ENCODE measurements at places on chromosomes 4 and X. TPM values are rescaled to one million over a fixed set of nuclear protein-coding genes. Genes with fewer than 3 reads are reported as not detected.

- no peak for DNase-seq
- H3K4me1 ChIP-seq = no peaks in the 10 kb centered on the region
- no peaks in the 10 kb centered on the region for H3K27me3 ChIP-seq
These were observed 8.4 kb upstream of the NWD2 start for GRCh38 chr4:37236165-37236564.

GRCh38 chr4:122003335-122003734 lies 51.5 kb upstream of the TRPC3 start:
- no peaks in the 10 kb centered on the region for H3K4me1 ChIP-seq
- no peaks in the 10 kb centered on the region for H3K27me3 ChIP-seq
- DNase-seq = no peak
- no peak overlapping the region for H3K27ac ChIP-seq
- H3K4me3 ChIP-seq = no peak overlapping the region

DNA sequence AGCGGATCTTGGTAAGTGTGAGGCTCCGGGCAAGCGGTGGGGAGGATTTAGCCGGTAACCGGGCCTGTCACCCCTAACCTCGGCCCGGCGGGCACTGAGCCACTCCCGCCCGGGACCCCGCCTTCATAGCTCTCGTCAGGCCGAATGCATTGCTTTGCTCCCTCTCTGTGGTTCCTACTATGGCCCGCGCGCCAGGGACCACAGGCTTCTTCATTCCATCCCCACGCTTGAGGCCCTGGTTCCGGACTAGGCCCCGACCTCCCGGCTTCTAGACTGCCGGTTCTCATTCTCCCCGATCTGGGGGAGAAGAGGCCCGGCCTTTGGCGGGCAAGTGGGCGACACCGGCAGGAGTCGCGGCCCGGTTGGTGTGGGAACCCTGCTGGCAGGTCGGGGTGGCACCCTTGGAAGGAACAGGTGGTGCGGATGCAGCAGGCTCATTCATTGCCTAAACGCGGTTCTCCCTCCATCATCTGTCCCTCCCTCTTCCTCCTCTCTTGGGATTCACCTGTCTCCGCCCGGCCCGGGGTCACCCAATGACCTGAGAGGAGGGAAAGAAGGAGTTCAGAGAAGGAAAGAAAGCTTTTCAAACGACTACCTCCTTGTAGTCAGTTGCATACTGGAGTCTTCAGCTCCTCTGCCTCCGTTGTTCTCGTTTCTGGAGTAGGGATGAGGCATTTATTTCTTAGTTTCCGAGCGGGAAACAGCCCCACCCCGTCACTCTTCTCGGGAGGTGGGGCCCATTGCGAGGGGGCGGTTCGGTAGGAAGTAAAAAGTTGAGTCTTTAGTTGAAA lies at the start of gene NDUFC1:
NDUFC1 (minus strand) TSS at position 657 of the 791 bp plus-strand sequence. CDS start 6,679 bp downstream, outside the sequence.
- H3K27me3 ChIP-seq = no peaks in the 10 kb centered on the region
- H3K27ac ChIP-seq = peak within 1 kb of the TSS; percentile 96
- no peaks in the 10 kb centered on the region for H3K4me1 ChIP-seq
- DNase-seq = peak; percentile 26
- no peaks in the 10 kb centered on the region for H3K36me3 ChIP-seq
- peak within 1 kb of the TSS; percentile 87 for H3K4me3 ChIP-seq

- H3K36me3 ChIP-seq = no peaks in the 10 kb centered on the region
- no peak overlapping the region for H3K4me3 ChIP-seq
- H3K27me3 ChIP-seq = no peaks in the 10 kb centered on the region
- DNase-seq = no peak
These were observed 45.8 kb downstream of the ANXA10 start for GRCh38 chr4:168138143-168138542.

- no peak for DNase-seq
- H3K4me1 ChIP-seq = no peaks in the 10 kb centered on the region
- H3K27me3 ChIP-seq = no peaks in the 10 kb centered on the region
- H3K36me3 ChIP-seq = no peaks in the 10 kb centered on the region
- H3K27ac ChIP-seq = no peak overlapping the region
- no peak overlapping the region for H3K4me3 ChIP-seq
These were observed 29.8 kb upstream of the EMCN start for GRCh38 chr4:100547541-100548199.

LAGE3 gene
- total RNA-seq = 28.8 TPM

DNA sequence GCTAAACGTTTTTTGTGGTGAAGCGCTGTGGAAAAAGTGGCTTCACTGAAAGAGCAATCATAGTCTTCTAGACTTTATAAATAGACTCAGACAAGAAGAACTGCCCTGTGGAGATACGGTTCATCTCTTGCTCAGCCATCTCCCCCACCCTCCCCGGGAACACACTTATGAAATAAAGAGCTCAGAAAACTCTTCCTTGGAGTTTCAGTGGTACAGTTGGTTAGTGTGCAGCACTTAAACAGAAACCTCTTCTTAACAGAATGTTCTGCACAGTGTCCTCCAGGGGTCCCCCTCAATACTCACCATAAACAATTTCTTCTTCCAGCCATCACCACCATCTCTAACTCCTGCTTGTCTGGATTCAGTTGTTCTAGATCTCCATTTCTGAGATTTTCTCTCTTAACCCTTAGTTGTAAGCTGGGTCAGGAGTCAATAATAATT lies 313.0 kb downstream of the ARHGAP10 start:
- no peaks in the 10 kb centered on the region for H3K36me3 ChIP-seq
- no peak overlapping the region for H3K4me3 ChIP-seq
- no peak for DNase-seq
- no peaks in the 10 kb centered on the region for H3K4me1 ChIP-seq
- no peak overlapping the region for H3K27ac ChIP-seq

DNA sequence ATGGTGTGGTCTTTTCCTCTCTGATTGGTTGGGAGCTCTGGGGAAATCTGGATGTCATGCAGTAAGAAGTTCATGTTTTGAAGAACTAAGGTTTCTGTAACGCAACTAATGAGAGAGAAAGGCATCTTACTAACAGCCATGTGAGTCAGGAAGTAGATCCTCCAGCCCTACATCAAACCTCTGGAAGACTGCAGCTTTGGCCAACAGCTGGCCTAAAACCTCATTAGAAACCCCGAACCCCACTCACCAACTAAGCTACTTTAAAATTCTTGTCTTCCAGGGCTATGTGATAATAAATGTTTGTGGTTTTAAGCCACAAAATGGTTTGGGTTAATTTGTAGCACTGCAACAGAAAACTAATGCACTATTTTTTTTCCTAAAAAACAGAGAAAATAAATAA lies 549.0 kb upstream of the GRID2 start:
- H3K4me1 ChIP-seq = no peaks in the 10 kb centered on the region
- no peak overlapping the region for H3K27ac ChIP-seq
- H3K27me3 ChIP-seq = no peaks in the 10 kb centered on the region

CUL4B gene
- total RNA-seq = 38.7 TPM

GRCh38 chr4:33493231-33493630 lies 2751.1 kb downstream of the ARAP2 start:
- no peak overlapping the region for H3K4me3 ChIP-seq
- H3K27ac ChIP-seq = no peak overlapping the region
- no peaks in the 10 kb centered on the region for H3K4me1 ChIP-seq
- no peaks in the 10 kb centered on the region for H3K36me3 ChIP-seq
- DNase-seq = no peak
- no peaks in the 10 kb centered on the region for H3K27me3 ChIP-seq

RIBC1 gene
- 2.9 TPM for total RNA-seq

DNA sequence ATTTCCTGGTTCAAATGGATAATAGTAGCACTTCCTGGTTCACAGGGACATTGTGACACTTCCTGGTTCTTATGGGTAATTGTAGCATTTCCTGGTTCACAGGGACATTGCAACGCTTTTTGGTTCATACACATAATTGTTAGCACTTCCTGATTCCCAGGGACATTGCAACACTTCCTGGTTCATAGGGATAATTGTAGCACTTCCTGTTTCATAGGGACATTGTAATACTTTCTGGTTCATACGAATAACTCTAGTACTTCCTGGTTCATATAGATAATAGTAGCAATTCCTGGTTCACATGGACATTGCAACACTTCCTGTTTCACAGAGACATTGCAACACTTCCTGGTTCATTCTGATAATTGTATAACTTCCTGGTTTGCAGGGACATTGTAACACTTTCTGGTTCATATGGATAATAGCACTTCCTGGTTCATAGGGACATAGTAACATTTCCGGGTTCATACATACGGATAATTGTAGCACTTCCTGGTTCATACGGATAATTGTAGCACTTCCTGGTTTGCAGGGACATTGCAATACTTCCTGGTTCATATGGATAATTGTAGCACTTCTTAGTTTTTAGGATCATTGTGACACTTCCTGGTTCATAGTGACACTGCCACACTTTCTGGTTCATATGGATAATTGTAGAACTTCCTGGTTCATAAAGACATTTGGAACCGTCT lies 61.6 kb upstream of the CD99 start:
- no peaks in the 10 kb centered on the region for H3K27me3 ChIP-seq
- no peak overlapping the region for H3K4me3 ChIP-seq
- no peaks in the 10 kb centered on the region for H3K36me3 ChIP-seq
- H3K27ac ChIP-seq = peak overlapping the region; percentile 62
- H3K4me1 ChIP-seq = no peaks in the 10 kb centered on the region

- H3K27me3 ChIP-seq = no peaks in the 10 kb centered on the region
- peaks cover 11% of the 10 kb centered on the region for H3K4me1 ChIP-seq
- no peak overlapping the region for H3K4me3 ChIP-seq
These were observed 62.7 kb downstream of the GAB1 start for GRCh38 chr4:143399113-143399949.

GRCh38 chrX:24480400-24480865 lies 15.3 kb downstream of the PDK3 start:
- no peaks in the 10 kb centered on the region for H3K36me3 ChIP-seq
- H3K27ac ChIP-seq = peak overlapping the region; percentile 50
- DNase-seq = no peak
- H3K4me1 ChIP-seq = no peaks in the 10 kb centered on the region

DNA sequence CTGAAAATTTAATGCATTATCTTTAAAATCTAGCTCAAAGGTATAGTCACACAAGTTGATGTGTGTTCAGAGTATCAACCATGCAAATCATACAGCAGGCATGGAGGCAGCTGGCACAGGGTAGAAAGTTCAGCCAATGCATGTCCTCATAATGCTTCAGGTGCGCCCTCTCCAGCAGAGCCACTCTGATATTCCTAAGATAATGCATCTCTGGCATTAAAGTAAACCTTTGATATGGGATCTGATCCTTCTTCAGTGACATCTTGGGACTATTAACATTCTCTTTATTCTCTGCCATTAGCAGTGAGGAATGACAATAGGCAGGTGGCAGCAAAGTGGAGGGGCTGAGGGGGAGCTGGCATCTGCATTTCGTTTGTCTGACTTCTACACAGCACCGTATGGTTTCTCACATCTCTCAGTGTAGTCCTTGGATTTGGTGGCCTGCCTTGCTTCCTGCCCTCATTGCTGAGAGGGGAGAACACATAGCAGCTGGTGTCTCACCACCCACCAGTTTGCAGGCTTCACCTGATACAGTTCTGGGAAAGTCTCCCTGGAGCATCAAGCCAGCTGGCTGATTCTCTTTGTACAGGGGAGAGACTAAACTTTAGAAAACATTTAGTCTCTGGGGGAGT lies 168.7 kb upstream of the TBC1D9 start:
- H3K4me1 ChIP-seq = no peaks in the 10 kb centered on the region
- H3K4me3 ChIP-seq = no peak overlapping the region
- no peaks in the 10 kb centered on the region for H3K27me3 ChIP-seq

DNA sequence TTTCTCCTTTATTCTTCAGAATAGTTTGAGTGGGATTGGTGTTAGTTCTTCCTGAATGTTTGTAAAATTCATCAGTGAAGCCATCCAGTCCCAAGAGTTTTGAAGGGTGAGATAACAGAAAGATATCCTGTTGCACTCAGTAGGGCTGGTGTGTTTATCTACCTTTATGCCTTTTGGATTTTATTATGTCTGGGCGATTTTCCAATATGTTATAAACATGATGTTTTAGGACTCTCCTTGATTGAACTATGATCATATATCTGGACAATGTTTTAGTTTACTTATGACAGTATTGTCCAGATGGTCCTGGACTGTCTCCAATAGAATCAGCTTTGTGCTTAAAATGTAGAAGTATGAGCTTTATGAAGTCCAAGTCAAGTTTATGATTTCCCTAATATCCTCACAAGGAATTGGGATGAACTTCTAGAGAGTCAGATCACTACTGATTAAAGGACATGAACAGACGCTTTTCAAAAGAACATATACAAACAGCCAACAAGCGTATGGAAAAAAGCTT lies 77.6 kb upstream of the ITM2A start:
- no peak for DNase-seq
- no peaks in the 10 kb centered on the region for H3K36me3 ChIP-seq
- no peak overlapping the region for H3K4me3 ChIP-seq
- H3K4me1 ChIP-seq = no peaks in the 10 kb centered on the region
- H3K27ac ChIP-seq = no peak overlapping the region

DNA sequence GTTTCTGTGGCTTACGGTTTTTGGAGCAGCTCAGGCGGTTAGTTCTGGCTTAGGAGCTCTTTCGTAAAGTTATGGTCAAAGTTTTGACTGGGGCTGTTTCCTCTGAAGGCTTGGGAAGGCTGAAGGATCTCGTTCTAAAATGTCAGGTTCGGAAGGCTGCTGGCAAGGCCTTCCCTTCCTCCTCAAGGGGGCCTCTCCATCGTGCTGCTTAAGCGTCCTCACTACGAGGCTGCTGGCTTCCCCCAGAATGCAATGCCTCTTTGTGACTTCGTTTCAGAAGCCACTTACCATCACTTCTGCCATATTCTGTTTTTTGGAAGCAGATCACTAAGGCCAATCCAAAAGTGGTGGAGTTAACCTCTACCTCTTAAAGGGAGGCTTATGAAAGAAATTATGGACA lies 1196.4 kb upstream of the TENM3 start:
- H3K36me3 ChIP-seq = no peaks in the 10 kb centered on the region
- no peak overlapping the region for H3K27ac ChIP-seq
- H3K27me3 ChIP-seq = no peaks in the 10 kb centered on the region
- H3K4me1 ChIP-seq = no peaks in the 10 kb centered on the region

- no peak overlapping the region for H3K27ac ChIP-seq
- H3K4me3 ChIP-seq = no peak overlapping the region
- H3K36me3 ChIP-seq = no peaks in the 10 kb centered on the region
- no peaks in the 10 kb centered on the region for H3K4me1 ChIP-seq
- H3K27me3 ChIP-seq = no peaks in the 10 kb centered on the region
These were observed 3.3 kb downstream of the ING2 start for GRCh38 chr4:183507925-183508696.

- H3K27ac ChIP-seq = no peak overlapping the region
- H3K4me3 ChIP-seq = no peak overlapping the region
- DNase-seq = no peak
- no peaks in the 10 kb centered on the region for H3K36me3 ChIP-seq
- H3K4me1 ChIP-seq = no peaks in the 10 kb centered on the region
- H3K27me3 ChIP-seq = no peaks in the 10 kb centered on the region
These were observed 16.5 kb upstream of the RHOH start for GRCh38 chr4:40180356-40180755.

DNA sequence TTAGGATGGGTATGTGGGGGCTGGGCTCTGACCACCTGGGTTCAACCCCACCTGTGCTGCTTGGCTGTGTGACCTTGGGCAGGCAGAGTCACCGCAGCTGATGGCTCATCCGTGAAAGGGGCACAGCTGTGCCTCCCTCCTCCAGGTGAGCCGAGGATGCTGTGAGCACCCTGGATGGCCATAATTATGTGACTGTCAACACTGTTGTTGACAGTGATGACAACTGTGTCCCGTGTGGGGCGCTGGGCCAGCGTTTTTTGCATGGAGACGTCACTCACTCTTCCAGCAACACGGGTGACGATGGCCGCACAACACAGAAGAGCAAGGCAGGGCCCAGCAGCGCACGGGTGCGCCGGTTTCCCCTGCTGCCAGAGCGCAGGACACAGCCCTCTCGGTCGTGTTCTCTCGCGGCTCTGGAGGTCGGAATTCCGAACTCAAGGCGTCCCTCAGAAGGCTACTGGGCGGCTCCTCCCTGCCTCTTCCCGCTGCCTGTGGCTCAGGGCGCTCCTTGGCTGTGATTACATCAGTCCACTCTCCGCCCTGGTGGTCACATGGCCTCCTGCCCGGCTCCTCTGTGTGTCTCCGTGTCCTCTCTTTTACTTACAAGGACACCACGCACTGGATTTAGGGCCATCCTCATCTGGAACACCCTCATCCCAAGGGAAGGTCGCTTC lies 1.3 kb downstream of the SH3TC1 start:
- H3K27ac ChIP-seq = peak overlapping the region; percentile 72
- no peaks in the 10 kb centered on the region for H3K27me3 ChIP-seq
- H3K4me3 ChIP-seq = peak overlapping the region; percentile 66
- no peaks in the 10 kb centered on the region for H3K36me3 ChIP-seq
- DNase-seq = no peak

Measured in breast epithelium (tissue), 4 donors.